Sciatic nerve (tissue), 2 donors: ENCODE measurements at places on chromosomes 13 and 19. TPM values are rescaled to one million over a fixed set of nuclear protein-coding genes. Genes with fewer than 3 reads are reported as not detected.

DNA sequence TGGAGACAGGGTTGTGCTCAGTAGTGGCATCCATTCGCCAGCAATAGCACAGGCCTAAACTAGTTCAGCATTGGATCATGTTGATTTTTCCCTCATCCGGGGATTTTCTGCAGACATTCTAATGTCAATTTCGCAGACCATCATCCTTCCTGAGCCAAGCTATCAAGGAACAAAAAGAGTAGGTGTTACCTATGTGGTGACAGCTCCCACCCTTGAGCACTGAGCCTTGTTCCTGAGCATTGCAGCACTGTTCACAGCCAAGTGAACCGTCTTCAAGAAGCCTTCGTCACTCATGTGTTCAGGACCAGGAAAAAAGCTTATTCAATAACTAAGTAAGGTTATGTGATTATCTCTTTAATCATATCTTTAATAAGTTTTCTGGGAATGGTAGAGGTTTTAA lies 576.2 kb downstream of the UQCRFS1 start:
- no peak for DNase-seq

OPA3 gene
- total RNA-seq: 10.7 TPM

ZBTB45 gene
- total RNA-seq: 14.9 TPM

GRCh38 chr19:32164384-32164992 lies 180.9 kb upstream of the ZNF507 start:
- DNase-seq: no peak

PRR22 gene
- total RNA-seq: 1.0 TPM

KIR2DL4 gene
- total RNA-seq: not detected

GRCh38 chr13:80548915-80549314 lies 208.0 kb upstream of the SPRY2 start:
- no peak for DNase-seq

KLHL26 gene
- total RNA-seq: 26.1 TPM

- no peak for DNase-seq
Measured at GRCh38 chr13:48661107-48661506, 7.4 kb downstream of the CYSLTR2 start.

DNA sequence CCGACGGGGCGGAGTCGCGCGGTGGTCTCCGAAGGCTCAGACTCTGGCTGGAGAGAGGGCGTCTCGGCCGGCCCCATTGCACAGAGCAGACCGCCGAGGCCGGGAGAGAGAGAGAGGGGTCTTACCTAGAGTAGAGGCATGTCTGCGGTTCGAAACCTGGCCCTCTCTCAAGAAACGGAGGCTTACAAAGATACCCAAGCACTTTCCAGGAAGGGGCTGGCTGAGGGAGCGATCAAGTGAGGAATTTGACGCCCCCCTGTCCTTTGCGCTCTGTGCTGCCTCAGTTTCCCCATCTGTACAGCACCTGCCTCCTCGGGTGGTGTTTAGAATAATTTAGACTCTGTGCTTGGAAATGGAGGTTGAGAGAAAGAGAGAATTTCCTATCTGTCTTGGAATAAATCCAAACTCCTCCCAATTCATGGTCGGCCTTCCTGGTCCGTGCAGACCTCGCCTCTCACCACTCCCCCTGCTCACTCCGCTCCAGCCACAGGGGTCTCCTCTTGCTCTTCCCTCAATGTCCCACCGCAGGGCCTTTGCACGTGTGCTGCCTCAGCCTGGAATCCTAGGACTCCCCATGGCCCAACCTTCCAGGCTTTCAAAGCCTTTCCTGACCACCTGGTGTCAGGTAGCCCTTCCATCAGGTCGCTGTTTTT lies 658 bp upstream of the ISOC2 start:
- no peak for DNase-seq

KLK15 gene
- not detected for total RNA-seq

CEACAM1 gene
- total RNA-seq: 5.8 TPM

- no peak for DNase-seq
Measured at GRCh38 chr19:8518536-8518935, 4.6 kb upstream of the ZNF414 start.

DNA sequence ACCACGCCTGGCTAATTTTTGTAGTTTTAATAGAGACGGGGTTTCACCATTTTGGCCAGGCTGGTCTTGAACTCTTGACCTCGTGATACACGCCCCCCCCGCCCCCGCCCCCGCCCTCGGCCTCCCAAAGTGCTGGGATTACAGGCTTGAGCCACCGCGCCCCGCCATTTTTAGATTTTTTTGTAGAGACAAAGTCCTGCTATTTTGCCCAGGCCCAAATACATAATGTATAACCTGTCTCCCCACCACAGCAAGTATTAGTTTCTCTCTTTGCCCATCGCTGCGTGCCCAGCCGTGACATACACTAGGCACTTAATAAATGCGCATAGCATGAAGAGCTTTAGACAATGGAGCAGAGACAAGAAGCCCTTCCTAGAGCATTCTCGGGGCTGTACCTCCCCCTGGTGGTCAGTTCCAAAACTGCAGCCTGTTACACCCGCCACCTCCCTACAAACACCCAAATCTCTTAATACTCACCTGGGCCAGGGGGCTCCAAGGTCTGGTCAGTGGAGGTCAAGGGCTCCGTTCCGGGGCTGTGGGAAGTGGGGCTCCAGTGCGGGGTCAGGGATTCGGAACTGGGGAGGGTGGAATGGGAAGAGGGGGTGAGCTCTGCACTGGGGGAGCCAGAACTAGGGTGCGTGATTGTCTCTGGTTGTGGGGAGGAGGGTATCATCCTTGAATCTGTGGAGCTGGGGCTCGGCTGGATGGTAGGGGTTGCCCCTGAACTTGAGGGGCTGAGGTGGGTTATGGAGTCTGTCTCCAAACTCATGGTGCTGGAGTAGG lies 22.5 kb downstream of the IQCN start:
- DNase-seq: peak; percentile 87

- no peak for DNase-seq
Measured at GRCh38 chr19:54461613-54462012, 2.0 kb downstream of the LENG9 start.

PGLYRP1 gene
- total RNA-seq: 3.2 TPM

GRCh38 chr19:7914598-7915045 lies at the start of gene TGFBR3L:
Gene TGFBR3L (plus strand): TSS chr19:7914830.
- no peak for DNase-seq

ZNF560 gene
- not detected for total RNA-seq

DNA sequence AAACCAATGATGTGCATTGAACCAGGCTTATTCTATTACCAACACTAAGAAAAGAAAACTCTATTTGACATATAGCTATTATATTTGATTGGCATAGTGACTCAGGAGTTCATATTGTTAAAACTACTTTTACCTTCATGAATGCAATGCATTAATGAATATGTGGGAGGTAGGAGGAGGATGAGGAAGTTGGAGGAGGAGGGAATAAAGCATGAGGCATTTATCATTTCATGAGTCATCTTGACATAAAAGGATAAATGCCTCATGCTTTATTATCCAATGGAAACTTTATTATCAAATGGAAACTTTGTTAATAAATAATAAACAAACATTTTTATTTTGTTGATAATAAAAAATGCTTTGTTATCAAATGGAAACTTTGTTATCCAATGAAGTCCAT lies 116.5 kb downstream of the SPRY2 start:
- no peak for DNase-seq

- DNase-seq: no peak
Measured at GRCh38 chr19:7897292-7897691, 6.4 kb upstream of the MAP2K7 start.

GRCh38 chr13:38657191-38657590 lies 29.7 kb upstream of the FREM2 start:
- DNase-seq: no peak

ZNF155 gene
- 9.4 TPM for total RNA-seq

GCDH gene
- total RNA-seq: 24.4 TPM

ANKLE1 gene
- total RNA-seq: 1.7 TPM

DNA sequence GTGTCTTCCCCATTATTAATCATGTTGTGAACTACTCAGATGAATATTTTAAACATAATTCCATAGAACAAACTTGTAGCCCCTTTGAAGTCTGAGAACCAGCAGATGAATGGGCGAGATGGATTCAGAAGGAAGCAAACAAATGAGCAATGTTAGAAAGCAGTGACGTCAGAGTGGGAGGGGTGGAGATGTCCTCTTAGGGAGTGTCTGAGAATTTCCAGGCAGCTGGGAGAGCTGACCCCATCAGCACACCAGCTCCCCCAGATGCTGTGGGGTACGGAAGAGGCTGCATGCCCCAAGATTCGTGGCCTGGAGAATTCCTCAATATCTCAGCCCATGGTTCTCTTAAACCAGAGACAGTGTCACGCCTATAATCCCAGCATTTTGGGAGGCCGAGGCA lies 68.6 kb downstream of the DPF1 start:
- no peak for DNase-seq

SLC46A3 gene
- total RNA-seq: 10.1 TPM

YIPF2 gene
- 33.1 TPM for total RNA-seq

DNA sequence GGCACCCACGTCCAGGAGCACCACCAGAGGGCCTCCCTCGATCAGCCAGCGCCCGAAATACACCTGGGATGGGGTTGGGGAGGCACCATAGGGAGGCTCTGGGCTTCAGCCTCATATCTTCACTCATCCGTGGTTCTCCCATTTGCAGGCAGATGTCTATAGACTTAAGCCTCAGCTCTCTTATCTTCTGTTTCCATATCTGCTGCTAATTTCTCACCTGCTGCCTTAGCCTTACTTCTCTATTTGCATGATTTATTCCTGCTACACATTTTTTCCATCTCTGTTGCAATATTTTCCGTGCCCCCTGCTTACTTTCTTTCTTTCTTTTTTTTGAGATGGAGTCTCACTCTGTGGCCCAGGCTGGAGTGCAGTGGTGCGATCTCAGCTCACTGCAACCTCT lies 5.8 kb downstream of the GYS1 start:
- DNase-seq: no peak

DNA sequence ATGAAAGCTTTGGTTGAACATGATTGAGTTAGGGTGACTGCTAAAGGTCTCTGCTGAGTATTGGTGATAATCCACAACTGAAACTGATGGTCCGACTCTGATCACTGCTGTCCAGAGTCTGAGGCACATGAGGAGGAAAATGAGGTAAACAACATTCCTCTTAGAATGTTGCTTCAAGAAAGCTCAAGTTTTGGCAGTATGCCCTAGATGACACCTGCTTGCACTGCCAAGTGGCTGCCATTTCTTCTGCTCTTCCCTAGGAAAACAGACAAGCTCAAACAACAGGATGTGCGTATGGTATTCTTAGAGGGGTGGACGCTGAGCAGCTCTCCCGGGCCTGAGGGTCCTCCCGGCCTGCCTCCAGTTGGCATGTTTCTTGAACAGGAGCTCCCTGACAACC lies 15.2 kb upstream of the MTIF3 start:
- DNase-seq: no peak

- no peak for DNase-seq
Measured at GRCh38 chr13:77859450-77859849, 59.2 kb downstream of the EDNRB start.

GRCh38 chr19:12843999-12844732 lies 5.9 kb downstream of the MAST1 start:
- DNase-seq: no peak

GRCh38 chr19:18960370-18960769 lies 19.4 kb upstream of the HOMER3 start:
- DNase-seq: no peak

- no peak for DNase-seq
Measured at GRCh38 chr19:41175801-41176777, 16.9 kb upstream of the CYP2S1 start.

METTL21C gene
- total RNA-seq: not detected

- peak; percentile 64 for DNase-seq
Measured at GRCh38 chr19:46076951-46077814, 36.4 kb upstream of the IGFL4 start.

- no peak for DNase-seq
Measured at GRCh38 chr13:111174377-111175114, 59.4 kb downstream of the ARHGEF7 start.

CYP4F8 gene
- not detected for total RNA-seq

- DNase-seq: no peak
Measured at GRCh38 chr13:25971047-25971446, 80.8 kb downstream of the SHISA2 start.

DNA sequence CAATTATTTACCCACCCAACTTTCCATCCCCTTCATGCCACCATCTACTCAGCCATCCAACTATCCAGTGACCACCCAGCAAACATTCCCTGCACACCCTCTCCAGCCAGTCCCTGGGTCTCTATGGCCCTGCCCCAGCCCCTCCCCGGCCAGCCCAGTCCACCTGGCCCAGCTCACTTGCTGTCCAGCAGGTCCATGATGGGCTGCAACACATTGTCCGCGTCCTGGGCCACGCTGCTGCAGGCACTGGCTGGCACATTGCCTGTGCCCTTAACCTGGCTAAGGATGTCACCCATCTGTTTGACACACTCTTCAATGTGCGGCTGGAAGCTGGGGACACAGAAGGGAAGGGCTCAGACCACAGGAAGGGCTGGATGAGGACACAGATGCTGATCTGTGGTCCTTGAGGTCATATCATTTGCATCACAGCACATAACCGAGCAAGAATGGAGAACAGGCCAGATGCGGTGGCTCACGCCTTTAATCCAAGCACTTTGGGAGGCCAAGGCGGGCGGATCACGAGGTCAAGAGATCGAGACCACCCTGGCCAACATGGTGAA lies 61.6 kb downstream of the UNC13A start:
- no peak for DNase-seq

- DNase-seq: no peak
Measured at GRCh38 chr13:49315036-49315565, 67.4 kb downstream of the CDADC1 start.
